ENCODE measurements at places on chromosomes 7 and 10.

GRCh38 chr7:21167942-21168341, 259.9 kb upstream of the SP4 start:
- DNase-seq, result no peak

GRCh38 chr10:77603534-77603927, 34.1 kb downstream of the KCNMA1 start:
- DNase-seq, result peak; percentile 30

DNA sequence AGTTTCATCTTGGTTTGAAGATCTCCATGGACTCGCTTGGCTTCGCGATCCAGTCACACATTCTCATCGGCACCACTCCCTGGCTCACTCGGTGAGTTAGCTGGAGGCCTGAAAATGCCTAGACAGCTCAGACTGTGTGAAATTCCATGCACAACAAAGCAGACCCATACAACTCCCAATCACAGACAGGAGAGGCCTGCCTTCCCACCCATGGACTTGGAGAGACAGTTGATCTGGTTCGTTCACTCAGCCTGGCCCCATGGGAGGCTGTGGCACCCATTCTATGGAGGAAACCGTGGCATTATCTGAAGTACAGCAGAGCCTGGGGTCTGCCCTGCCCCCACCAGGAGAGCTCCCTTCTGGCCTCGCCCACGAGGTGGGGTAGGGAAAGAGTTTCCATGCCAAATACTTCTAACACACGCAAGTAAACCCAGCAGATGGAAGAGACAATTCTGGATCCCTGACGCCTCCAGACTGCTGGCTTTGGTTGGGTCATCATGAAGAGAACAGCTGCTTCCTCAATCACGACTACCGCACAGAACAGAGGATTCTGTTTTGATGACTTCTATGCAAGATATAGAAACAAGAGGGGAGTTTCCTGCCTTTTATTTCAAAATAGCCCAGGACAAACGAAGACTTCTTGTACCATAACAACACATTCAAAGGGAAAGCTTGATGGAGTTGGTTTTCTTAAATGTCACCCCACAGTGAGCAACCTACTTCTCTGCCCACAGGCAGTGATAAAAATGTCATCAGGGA, 15.9 kb downstream of the FAM53B start:
- DNase-seq, result no peak

- DNase-seq, result no peak
Observed at GRCh38 chr10:129259128-129259815, 207.8 kb upstream of the MGMT start.

- peak; percentile 91 for DNase-seq
Observed at GRCh38 chr7:191981-192649, at the start of gene FAM20C. FAM20C (plus strand) TSS chr7:192571; CDS start chr7:193200, 629 bp downstream.

DNA sequence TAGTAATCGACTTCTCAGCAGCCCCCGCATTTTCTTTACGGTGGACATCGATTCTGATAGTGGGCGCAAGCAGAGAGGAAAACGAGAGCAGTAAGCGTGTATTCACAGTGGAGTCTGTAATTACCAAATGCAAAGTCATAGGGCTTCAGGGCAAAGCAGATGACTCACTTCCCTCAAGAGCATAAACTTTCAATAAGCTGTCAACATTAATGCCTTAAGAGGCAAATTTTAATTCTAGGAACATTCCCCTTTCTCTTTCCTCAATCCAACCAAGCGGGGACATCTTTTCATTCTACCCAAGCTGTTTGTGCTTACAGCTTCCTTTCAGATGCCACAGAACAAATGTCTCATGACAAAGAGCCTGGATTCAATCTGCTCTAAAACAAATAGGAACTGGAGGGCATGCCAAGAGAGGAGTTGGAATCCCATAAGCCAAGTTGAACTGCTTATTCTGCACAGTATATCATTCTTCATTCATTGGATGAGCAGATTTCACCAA, 48.6 kb downstream of the MALSU1 start:
- peak; percentile 55 for DNase-seq

- DNase-seq, result peak; percentile 44
Observed at GRCh38 chr7:75033064-75033463, 40.5 kb downstream of the RCC1L start.

- no peak for DNase-seq
Observed at GRCh38 chr10:27743877-27744801, 1.5 kb downstream of the MKX start.

DNA sequence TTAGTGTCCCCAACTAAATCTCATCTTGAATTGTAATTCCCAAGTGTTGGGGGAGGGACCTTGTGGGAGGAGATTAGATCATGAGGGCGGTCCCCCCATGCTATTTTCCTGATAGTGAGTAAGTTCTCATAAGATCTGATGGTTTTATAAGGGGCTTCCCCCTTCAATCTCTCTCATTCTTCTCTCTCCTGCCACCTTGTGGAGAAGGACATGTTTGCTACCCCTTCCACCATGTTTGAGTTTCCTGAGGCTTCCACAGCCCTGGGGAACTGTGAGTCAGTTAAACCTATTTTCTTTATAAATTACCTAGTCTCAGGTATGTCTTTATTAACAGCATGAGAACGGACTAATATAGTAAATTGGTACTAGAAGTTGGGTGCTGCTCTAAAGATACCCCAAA, 365.6 kb downstream of the ANKRD7 start:
- DNase-seq, result no peak

GRCh38 chr7:132117181-132117580, 459.1 kb downstream of the PLXNA4 start:
- peak; percentile 83 for DNase-seq

Measured in A549 (cell line).